Vagina (tissue), 2 donors: ENCODE measurements at places on chromosomes 11 and 22. TPM values are rescaled to one million over a fixed set of nuclear protein-coding genes. Genes with fewer than 3 reads are reported as not detected.
A peak's percentile ranks its signal among the peaks of the same experiment; 100 is the strongest.

- no peak for DNase-seq
Measured at GRCh38 chr11:111205632-111206385, 39.7 kb upstream of the POU2AF2 start.

- peak; percentile 77 for DNase-seq
Measured at GRCh38 chr11:131430473-131431208, 60.2 kb downstream of the NTM start.

- DNase-seq, result no peak
Measured at GRCh38 chr11:94049351-94049750, 28.2 kb downstream of the HEPHL1 start.

- no peak for DNase-seq
Measured at GRCh38 chr22:32803738-32804435, 2.4 kb downstream of the TIMP3 start.

- DNase-seq, result no peak
Measured at GRCh38 chr22:28892175-28892731, 8.9 kb downstream of the ZNRF3 start.

GRCh38 chr11:2942872-2943710, 13.9 kb upstream of the PHLDA2 start:
- no peak for DNase-seq

The OOSP4A gene
- total RNA-seq, result not detected

GRCh38 chr11:358129-358800, 11.0 kb upstream of the B4GALNT4 start:
- DNase-seq, result no peak

DNA sequence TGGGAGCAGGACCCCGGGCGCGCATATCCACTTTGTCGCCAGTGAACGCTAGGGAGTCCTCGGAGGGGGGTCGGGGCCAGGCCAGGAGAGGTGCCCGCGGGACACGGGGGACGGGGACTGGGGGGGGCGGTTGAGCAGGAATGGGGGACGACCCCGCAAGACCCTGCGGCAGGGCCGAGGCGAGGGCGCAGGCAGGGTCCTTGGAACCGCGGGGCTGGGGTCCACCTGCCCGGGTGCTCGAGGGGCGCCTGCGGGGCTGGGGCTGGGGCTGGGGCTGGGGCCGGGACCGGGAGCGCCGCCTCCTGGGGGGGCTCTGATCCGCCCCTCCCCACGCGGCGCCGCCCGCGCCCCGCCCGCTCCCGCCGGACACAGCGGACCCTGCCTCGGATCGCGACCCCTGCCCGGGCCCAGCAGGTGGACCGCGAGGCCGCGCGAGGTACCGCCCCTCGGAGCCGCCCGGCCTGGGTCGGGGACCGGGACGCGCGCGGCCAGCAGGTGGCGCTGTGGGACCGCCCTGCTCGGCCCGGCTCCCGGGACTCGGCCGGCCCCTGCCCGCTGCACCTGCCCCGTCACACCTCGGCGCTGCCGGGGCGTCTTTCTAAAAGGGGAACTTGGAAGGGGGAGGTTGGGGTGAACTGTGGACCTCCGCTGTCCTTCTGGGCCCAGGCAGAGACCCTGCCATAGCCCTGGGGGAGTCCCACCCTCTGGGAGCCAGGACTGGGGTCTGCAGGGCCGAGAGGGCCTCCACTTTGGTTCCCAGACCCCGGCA, 11.0 kb downstream of the CRELD2 start:
- DNase-seq, result no peak

GRCh38 chr22:30016596-30016995, 63.7 kb upstream of the HORMAD2 start:
- no peak for DNase-seq

The COMMD9 gene
- 22.6 TPM for total RNA-seq

DNA sequence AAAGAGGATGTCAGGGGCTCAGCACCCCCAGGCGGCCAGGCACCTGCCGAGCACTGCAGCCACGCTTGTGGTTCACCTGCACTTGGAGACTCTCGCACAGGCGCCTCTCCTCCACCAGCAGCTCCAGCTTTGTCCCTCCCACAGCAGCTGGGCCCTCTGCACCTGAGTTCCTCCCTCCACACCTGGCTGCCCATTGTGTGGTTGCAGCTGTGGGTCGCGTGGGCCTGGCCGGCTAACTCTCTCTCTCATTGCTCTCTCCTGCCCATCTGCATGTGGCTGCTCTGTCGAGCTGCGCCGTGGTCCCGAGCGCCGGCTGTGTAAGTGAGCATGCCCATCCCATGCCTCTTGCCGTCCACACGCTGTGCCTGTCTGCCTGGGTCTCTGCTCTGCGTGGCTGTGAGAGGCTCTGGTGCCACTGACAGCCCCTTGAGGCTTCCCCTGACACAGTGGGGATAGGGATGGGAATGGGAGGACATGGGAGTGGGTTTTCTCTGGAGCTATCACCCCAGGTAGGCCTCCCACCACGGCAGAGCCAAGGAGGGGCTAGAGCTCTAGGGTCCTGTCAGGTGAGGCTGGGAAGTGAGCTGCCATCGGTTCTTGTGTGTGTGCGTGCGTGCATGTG, 8.5 kb upstream of the ACR start:
- DNase-seq, result no peak

The NLRX1 gene
- total RNA-seq, result 15.5 TPM

The IL17REL gene
- not detected for total RNA-seq
